Left kidney (tissue), 8 donors: ENCODE measurements at places on chromosomes 13 and 19.

GRCh38 chr13:96632536-96633320 is 361.5 kb downstream of the OXGR1 start:
- no peak for DNase-seq

GRCh38 chr13:32627793-32628192 is 41.5 kb downstream of the PDS5B start:
- DNase-seq: no peak

DNA sequence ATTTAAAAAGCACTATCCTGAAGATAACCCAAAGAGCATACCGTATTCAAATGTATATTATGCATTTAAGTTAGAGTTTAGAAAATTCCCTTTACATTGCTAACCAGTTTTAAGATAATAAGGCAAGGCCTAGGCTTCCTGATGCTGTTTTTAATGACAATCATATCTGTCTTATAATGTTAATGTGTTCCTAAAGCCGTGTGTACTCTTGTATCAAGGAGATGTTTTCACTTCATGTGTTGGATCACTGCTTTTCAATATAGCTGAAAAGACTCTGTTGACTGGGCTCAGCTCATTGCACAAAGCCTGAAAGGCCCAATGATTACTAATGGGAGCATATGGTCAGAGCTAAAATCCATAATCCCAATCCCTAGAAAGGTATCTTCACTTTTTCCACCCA is 81.6 kb downstream of the DACH1 start:
- no peak for DNase-seq

- DNase-seq: peak; percentile 73
These were observed 262.3 kb downstream of the TBC1D4 start for GRCh38 chr13:75219479-75220237.

GRCh38 chr19:45876161-45876410 is 9.9 kb downstream of the IRF2BP1 start:
- no peak for DNase-seq

GRCh38 chr13:52377898-52378297 is 28.1 kb downstream of the THSD1 start:
- DNase-seq: no peak

- no peak for DNase-seq
These were observed 59.1 kb upstream of the TNFRSF19 start for GRCh38 chr13:23510979-23511735.

DNA sequence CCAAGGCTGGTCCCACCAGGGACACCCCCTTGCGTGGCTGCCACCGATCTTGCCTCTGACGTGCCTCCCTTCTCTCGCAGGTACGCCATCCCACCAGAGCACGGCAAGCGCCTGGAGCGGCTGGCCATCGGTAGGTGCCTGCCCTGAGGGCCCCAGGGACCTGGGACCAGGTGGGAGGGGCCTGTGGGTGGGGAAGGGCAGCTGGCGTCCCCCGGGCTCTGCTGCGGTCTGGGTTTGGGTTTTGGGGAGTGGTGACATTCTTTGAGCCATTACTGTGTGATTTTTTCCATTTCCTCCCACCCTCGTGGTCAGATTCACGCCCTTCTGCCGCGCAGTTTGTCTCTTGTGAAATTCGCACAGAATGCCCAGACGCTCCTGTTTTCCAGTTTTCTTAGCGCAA is 102.0 kb downstream of the KDM4B start:
- DNase-seq: no peak
